ENCODE measurements at places on chromosomes 2 and 18. TPM values are rescaled to one million over a fixed set of nuclear protein-coding genes. Genes with fewer than 3 reads are reported as not detected.

Gene EDAR
- polyA plus RNA-seq, result not detected

Gene UGT1A10
- polyA plus RNA-seq, result not detected

Gene LANCL1
- polyA plus RNA-seq, result 59.6 TPM

GRCh38 chr2:11540996-11541692, 7.3 kb downstream of the GREB1 start:
- DNase-seq, result no peak

GRCh38 chr2:205837663-205838062, 155.4 kb downstream of the NRP2 start:
- no peak for DNase-seq

DNA sequence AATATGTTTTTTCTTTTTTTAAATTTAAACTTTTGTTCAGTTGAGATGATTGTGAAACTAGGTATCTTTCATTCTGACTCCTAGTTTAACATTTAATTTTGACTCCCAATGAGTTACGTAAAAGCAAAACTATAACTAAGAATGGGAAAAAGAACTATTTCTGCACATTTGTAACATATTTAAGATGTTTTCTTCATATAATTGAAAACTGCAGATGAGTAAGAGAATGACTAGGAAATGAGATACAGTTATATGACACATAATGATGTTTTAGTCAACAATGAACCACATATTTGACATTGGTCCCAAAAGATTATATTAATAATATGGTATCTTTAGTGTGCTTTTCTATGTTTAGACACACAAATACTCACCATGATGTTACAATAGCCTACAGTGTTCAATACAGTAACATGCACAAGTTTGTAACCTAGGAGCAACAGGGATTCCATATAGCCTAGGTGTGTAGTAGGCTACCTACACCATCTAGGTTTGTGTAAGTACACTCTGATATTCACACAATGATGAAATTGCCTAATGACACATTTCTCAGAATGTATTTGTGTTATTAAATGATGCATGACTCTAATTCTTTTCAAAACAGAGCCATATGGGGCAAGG, 12.6 kb downstream of the ERMN start:
- DNase-seq, result no peak

- no peak for DNase-seq
Observed at GRCh38 chr2:143158098-143158497, 28.9 kb downstream of the ARHGAP15 start.

DNA sequence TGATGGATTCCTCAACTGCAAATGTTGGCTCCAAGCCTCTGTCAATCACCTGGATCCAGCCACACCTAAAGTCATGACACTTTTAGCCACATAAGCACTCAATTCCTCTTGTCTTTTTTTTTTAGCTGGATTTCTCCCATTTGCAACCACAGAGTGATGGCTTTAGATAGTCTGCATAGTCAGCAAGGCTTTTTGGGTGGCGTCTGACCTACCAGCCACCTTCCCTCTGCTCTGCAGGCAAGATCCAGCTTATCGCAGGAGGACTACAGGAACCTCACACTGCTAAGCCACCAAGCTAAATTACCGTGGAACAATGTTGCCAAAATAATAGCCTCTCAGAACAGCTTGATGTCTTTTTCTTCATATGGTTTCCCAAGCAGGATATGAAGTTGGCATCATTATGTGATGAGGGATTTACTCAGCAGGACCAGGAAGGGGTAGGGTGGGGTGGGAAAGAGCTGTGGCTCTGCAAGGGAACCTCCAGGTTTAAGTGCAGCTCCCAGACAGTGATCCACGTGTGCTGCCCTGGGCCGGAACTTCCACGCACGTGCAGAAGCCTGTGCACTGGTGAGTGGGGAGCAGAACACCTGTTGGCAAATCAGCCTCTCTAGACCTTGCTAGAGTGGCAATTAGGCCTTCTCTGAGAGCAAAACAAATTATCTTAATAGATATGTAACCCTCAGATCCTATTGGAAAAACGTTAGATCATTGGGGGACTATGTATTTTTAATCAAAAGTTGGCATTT, 170.6 kb upstream of the NCK2 start:
- DNase-seq, result no peak

Measured in hindlimb muscle (tissue), 1 donor.